ENCODE measurements at places on chromosomes 16 and 17.

DNA sequence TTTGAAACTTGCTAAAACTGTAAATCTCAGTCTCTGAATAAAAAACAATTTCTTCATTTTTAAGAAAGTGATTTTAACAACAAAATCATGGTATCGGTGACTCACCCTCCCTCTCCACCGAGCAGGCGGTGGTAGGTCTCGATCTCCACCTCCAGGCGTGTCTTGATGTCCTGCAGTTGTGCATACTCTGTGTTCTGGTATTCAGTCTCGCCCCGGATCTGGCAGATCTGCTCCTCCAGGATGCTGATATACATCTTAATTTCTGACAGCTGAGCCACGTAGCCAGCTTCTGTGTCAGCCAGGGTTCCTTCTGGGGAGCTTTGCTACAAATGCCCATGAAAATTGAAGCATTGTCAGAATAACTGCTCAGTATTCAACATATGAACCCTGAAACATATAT, 15.4 kb upstream of the KRT24 start:
- no peak for DNase-seq

- DNase-seq: no peak
Measured at GRCh38 chr16:15993541-15993940, 44.1 kb downstream of the ABCC1 start.

DNA sequence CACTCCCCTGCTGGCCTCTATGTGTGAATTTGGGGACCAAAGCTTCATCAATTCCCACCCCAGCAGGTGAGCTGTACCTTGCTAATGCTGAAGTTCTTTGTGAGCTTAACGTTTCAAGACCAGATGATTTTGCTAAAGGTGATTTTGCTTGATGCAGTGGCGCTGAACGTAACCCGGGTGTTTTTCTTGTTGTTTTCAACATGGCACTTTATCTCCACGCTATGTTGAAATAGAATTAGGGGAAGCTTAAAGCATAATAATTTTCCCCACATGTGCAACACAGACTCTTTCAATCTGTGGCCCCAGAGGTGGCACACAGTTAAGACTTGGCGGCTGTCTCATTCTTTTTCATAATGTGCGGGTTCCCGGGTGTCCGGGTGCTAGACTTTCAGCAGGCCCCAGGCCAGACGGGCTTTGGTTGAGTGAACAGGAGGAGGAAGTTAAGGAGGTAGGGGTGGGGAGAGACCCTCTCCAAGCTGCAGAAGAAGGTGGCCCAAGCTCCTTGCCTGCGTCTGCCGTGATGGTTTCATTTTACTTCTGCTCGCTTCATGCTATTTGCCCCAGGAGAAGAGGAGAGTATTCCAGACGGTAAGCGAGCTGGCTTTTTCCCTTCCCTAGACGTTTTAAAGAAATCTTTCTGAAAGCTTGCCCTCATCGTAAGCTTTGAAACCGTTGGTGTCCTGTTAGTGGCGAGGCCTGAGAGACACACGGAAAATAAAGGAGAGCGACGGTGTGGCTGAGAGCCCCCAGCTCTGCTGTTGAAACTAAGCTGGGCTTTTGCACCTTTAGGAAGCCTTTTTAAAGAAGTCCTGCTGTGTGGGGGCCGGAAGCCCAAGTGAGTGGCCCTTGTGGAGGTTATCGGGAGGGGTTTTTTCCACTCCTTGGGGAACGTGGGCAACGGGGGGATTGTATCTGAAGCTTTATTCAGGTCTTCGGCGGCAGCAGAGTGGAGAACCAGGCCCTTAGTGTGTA, 4.2 kb downstream of the FOXC2 start:
- DNase-seq: no peak

- no peak for DNase-seq
Measured at GRCh38 chr16:19997734-19998133, 76.0 kb downstream of the GPR139 start.

- no peak for DNase-seq
Measured at GRCh38 chr17:49932138-49932723, 36.8 kb upstream of the DLX4 start.

- DNase-seq: no peak
Measured at GRCh38 chr17:6868582-6868981, 37.1 kb upstream of the TEKT1 start.

DNA sequence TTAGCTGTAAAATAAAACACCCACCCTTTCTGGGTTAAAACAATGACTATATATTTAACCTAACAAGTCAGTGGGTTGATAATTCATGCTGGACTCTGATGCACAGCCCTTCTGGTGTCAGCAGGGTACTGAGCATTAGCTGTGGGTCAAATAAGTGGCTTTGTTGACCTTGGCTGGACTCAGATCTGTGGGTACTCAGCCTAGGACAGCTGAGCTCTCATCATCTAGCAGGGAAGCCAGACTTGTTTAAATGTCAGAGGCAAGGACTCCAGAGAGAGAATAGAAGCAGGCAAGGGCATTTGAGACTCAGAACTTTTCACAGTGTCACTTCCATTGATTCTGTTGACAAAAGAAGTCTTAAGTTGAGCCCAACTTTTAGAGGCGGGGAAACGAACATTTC, 1063.8 kb upstream of the CDH8 start:
- DNase-seq: no peak

DNA sequence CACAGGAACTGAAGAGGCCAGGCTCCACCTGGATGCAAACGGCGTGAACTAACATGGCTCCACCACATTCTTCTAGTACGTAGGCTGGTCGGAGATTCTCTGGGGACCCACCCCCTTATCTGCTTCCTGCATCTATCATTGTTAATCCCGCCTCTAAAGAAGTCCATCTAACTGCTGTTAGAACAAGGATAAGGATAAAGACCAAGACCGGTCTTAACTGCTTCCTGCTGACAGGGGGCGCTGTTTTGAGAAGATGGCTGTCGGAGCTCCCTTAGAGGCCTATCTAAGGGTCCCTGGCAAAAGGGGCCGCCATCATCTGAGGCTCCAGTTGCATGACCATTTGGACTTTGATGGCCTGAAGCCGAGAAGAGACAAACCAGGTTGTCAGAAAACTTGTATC, 25.8 kb upstream of the TNFSF12 start:
- no peak for DNase-seq

- DNase-seq: no peak
Measured at GRCh38 chr17:19664821-19665181, 16.2 kb downstream of the ALDH3A2 start.

Measured in CMK (cell line).